ENCODE measurements at places on chromosomes 3 and 15.

- no peak for DNase-seq
Observed at GRCh38 chr3:47176582-47176981, 12.7 kb upstream of the SETD2 start.

GRCh38 chr3:160331127-160331937 lies 67.7 kb downstream of the IFT80 start:
- DNase-seq: no peak

- DNase-seq: no peak
Observed at GRCh38 chr3:112761062-112761638, 85.5 kb downstream of the CD200R1L start.

DNA sequence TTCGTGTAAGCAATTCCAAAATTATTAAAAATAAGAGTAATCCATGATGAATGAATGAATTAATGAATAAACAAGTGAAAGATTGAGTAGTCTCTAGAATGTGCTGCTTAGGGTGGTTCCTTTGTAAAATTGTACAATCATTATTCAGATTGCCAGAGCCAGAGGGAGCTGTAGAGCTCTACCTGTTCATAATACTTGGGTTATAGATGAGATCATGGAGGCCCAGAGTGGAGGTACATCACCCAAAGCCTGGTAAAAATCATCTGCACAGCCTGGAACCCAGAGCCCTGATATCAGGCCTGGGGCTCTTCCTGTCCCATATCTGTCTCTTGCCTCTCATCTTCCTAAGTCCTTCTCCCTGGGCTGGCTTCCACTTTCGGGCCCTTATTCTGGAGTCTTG lies 297.2 kb downstream of the RPLP1 start:
- peak; percentile 49 for DNase-seq

DNA sequence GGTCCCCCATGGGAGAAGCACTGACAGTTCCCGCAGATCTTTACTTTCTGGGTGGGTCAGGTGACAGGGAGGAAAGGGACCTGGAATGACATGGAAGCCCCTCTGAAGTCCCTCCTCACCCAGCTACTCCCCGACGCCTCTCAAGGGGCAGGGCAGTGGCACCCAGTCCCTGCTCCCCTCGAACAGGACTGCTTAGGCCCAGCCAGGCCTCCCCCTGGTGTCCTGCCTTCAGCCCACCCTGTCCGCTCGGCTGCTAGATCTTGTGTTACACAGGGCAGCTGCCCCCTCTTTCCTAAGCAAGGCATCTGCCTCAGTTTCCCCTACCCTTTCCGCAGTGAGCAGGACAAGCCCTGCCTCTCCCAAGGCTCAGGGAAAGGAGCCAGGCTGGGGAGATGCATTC lies 226.5 kb downstream of the XXYLT1 start:
- DNase-seq: no peak

- DNase-seq: peak; percentile 94
Observed at GRCh38 chr3:136250059-136250902, at the start of gene PCCB. Gene PCCB, plus strand, starts transcription at chr3:136250340. Its CDS starts 36 bp downstream, at chr3:136250376.

DNA sequence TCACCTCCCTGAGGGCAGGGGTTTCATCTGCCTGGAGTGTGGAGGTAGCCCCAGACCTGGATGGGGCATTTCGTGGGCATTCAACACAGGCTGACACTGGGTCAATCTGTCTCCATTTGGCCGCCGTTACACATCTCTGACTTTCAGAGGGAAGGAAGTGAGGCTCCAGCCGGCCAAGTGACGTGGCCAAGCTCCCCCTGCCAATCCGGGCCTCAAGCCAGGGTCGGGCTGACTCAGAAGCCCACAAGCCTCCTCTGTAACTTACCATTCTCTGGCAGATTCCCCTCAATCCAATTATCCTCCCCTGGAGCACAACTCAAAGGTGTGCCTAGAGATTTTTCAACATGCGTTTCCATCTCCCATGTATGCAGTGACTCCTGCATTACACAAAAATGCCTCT lies 227.6 kb downstream of the KLF13 start:
- DNase-seq: no peak
